EH (cell line): ENCODE measurements at places on chromosomes 11 and 22.
A peak's percentile ranks its signal among the peaks of the same experiment; 100 is the strongest.

- DNase-seq, result no peak
Measured at GRCh38 chr11:117745346-117745745, 51.7 kb downstream of the DSCAML1 start.

DNA sequence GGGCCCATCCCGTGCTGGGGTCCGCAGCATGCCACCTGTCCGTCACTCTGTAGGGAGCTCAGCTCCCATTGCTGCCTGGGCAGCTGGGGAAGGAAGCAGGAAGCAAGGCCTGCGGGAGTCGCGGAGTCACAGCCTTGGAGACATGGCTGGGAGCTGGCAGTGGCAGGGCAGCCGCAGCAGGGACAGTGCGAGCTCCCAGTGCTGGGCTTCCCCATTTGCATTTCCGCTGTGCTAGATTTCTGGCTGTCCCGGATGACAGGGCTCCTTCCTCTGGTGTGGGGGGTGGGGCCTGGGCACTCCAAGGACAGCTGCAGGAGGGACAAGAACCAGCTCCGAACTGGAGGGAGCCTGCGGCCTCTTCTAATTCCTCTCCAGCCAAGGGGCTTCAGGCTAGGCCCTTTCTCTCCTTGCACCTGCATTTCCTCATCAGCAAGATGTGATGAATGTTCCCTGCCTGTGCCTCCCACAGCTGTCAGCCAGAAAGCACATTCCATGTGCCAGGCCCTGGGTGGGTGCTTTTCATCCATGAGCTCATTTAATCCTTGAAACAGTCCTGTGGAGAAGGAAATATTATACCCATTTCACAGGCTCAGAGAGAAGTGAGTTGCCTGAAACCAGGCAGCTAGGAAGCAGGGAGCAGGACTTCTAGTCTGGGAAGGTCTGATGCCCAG is 48.0 kb downstream of the MYO7A start:
- peak; percentile 25 for DNase-seq

GRCh38 chr11:118634431-118635236 is 27.2 kb downstream of the PHLDB1 start:
- peak; percentile 37 for DNase-seq

GRCh38 chr22:33812360-33812977 is 107.8 kb downstream of the LARGE1 start:
- DNase-seq, result no peak

GRCh38 chr22:49240472-49240871 is 587.2 kb downstream of the BRD1 start:
- DNase-seq, result no peak

DNA sequence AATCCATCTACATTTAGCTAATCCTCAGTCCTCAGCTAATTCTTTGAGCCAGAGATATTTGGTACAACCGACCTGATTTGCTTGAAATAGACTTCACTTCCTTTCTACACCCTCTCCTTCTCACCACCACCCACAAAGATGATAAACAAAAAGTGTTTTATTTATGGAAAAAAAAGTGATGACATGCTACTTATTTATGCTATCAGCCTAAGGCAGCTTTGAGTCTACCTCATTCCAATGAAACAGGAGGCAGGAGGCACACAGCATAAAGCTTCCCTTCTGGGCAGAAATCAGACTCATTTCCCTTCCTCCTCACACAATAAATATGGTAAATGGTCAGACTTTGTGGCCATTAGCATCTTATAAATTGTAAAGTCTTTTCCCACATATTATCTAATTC is 325.7 kb downstream of the SOX6 start:
- DNase-seq, result peak; percentile 25

DNA sequence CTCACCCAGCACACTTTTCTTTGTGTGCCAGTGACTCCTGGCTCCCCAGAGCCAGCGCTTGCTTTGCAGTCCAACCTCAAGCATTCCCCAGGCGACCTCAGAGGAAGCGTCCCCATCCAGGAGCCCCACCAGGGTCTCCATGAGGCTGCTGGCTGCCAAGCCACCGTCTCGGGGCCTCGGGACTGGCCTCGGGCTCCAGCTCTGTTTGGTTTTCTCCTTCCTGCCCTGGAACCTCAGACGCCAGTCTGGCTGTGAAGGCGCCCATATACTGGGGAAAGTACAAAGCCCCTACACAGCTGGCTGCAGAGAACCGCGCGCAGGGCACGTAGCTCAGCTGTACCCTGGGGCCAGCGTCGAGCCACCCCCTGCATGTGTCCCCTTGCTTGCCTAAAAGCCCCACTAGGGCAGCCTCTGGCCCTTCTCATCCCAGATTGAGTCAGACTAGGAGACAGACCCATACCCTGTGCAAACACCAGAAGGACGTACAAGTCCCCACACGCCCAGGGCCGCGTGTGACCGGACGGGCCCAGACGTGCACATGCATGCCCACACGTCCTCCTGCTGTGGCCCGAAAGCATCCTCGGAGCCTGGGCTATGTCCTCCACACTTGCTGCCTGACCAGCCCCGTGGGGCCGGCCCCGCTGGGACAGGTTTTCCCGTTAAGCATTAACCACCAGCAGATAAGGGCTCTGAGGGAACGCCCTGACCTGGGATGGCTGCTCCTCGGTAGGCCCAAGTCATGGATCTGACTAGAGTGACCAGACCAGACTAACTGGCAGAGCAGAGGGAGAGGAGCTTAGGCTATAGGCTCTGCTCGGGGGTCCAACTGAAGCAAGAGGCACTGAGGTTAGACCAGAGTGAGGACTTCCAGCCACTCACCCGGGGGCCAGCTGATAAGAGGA is 4.2 kb upstream of the SYT8 start:
- DNase-seq, result peak; percentile 3

DNA sequence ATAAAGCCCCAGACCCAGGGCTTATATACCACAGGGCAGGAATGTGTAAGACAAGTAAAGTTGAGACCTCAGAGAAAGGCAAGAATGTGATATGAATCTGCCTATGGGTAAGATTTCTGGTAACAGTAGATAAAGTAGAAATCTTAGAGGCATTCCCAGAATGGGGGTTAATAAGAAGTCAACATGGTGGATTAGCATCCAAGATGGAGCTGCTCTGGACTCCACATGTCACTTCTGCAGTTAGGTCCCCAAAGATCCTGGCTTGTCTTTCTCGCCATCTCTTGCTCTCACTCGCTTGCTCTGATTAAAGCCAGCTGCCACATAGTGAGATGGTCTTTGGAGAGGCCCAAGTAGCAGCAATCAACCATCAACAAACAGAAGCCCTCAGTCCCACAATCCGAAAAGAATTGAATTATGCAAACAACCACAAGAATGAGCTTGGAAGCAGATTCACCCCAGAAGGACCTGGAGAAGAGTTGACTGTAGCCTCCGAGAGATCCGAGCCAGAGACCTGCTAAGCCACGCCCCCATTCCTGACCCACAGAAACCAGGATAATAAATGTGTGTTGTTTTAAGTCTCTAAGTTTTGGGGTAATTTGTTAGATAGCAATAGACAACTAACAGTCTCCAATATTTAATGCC is 5.4 kb upstream of the C11orf86 start:
- peak; percentile 98 for DNase-seq
